Stimulated activated CD8-positive, alpha-beta memory T cell treated with anti-CD3 and anti-CD28 coated beads, Interleukin-12 subunit alpha, Interleukin-12 subunit beta, amount 100 ng/mL, for 4 hours (primary cell): ENCODE measurements at places on chromosomes 13 and 19.

DNA sequence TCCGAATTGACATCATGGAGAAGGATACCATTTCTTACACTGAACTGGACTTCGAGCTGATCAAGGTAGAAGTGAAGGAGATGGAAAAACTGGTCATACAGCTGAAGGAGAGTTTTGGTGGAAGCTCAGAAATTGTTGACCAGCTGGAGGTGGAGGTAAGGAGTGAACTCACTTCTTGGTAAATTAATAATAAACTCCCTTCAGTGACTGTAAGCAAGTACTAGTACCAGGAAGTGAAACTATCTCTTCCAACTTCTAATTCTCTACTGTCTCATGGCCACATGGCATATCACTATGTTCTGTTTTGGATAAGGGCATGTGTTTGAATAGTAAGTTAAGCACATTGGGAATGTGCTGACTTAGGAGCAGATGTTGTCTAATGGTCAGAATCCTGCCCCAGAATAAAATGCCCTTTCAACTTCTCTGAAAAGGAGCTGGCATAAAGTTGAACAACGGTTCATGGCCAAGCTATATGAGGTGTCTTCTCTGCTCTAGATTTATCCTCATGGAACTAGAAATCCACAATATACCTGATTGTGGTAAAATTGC, 13.4 kb downstream of the OLFM4 start:
- no peak for DNase-seq

GRCh38 chr19:43628646-43629326, 9.4 kb upstream of the ZNF428 start:
- DNase-seq = no peak

GRCh38 chr19:46373491-46374359, 26.8 kb downstream of the PPP5C start:
- no peak for DNase-seq

- DNase-seq = no peak
These were observed 563 bp downstream of the ZNF43 start for GRCh38 chr19:21835429-21835809.

DNA sequence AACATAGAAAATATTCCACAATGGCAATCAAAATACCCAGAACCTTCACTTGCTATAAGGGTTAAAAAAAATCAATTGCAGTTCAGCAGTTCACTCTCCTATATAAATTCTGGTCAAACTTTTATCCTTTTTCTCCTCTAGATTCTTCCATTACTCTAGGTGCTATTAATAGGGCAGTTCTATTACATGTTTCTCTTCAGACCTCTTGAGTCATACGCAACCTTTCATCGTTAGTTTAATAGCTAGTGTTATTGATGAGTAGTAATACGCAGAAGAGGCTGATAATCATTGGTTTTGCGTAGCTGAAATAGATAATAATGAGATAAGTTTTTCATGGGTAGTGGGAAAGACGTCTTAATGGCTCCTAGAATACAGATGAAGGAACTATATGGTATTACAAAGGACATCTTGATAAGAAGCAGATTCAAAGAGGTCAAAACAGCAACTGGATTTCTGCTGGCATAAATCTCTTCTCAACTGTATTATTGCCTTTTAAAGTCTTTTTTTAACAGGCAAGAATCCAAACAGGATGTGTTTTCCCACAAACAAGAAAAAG, 118.3 kb upstream of the STARD13 start:
- DNase-seq = no peak

DNA sequence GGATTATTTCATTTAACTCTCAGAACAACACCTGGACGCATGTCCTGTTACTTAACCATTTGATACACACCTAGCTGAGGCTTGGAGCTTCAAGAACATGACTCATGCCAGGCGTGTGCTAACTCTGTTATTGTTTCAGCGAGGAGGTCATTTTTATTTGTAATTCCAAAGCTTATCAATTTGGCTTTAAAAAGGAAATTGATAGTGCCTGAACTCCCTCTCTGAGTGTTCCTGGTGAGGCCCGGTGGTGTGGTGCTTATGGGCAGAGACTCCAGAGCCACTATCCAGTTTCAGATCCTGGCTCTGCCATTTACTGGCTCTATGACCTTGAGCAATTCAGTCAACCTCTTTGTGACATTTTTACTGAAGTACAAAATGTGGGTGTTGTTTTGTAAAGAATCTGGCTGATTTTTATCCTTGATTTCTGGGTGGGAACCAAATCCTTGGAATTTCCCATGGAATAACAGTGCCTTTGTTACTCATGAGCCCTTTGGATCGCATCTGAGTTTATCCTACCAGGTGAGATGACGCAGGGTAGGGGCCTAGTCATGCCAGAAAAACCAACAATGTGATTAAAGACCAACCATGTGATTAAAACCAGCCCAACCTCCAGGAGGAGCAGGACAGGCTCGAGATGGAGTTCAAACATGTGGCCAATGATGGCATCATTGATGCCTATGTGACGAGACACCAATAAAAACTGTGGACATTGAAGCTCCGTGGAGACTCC, 198.8 kb downstream of the MYO16 start:
- DNase-seq = no peak
